ENCODE measurements at places on chromosomes 1 and 21. TPM values are rescaled to one million over a fixed set of nuclear protein-coding genes. Genes with fewer than 3 reads are reported as not detected.

Gene SPRR5
- total RNA-seq, result not detected

- no peak overlapping the region for H3K4me3 ChIP-seq
- peak; percentile 17 for DNase-seq
- H3K36me3 ChIP-seq, result no peaks in the 10 kb centered on the region
- no peaks in the 10 kb centered on the region for H3K27me3 ChIP-seq
Measured at GRCh38 chr1:230277201-230278025, 148.7 kb downstream of the PGBD5 start.

DNA sequence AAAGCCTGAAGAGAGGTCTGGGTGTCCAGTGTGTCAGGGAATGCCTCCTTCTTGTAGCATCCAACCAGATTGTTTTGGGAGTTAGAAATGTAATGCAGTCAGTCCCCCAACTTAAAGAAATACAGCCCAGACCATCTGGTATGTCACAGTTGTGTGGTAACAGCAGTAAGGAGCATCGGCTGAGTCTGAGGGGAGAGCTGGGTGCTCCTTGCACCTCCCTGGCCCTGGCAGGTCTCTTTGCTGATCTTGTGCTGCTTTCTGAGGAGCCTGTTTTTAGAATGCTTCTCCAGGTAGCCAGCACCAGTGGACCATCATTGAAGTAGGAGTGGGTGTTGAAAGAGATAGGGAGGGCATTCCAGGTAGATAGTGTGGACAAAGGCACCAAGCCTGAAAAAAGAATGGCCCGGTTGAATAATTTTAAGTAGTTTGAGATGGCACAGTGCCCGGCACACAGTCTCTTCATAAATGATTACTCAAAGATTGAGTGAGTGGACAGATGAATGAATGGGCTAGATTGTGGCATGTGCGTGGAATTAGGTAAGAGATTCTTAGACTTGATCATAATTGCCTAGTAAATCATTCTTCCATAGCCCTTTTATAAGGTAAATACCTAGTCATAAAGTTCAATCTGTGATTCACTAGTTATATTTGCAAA is 46.5 kb downstream of the LAMC1 start:
- DNase-seq, result no peak
- no peak overlapping the region for H3K4me3 ChIP-seq
- no peak overlapping the region for H3K27ac ChIP-seq
- no peaks in the 10 kb centered on the region for H3K36me3 ChIP-seq
- H3K4me1 ChIP-seq, result no peaks in the 10 kb centered on the region

DNA sequence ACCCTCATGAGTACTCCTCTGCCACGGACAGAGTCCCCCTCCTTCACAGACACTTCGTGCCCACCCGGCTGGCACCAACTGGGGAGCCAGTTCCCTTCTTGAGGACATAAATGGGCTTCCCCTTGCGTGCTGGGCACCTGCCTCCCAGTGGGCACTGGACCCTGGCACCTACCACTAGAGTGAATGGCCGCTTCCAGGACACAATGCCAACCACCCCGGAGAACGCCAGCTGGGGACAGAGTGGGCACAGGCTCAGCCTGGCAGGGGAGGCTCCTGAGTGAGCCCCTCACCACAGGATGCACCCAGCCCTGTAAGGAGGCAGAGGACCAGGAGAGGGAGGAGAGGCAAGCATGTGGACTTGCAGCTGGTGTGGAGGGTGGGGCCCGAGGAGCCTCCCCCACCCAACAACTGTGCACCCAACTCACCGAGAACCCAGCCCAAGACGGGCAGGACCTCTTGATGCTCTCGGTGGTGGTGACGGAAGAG is 1.0 kb downstream of the ENTREP3 start:
- no peak overlapping the region for H3K27ac ChIP-seq
- H3K27me3 ChIP-seq, result no peaks in the 10 kb centered on the region
- H3K4me1 ChIP-seq, result peaks cover 37% of the 10 kb centered on the region
- no peak overlapping the region for H3K4me3 ChIP-seq
- no peak for DNase-seq

GRCh38 chr1:230366504-230366915 is 59.6 kb downstream of the PGBD5 start:
- no peaks in the 10 kb centered on the region for H3K4me1 ChIP-seq
- no peak overlapping the region for H3K4me3 ChIP-seq
- no peak overlapping the region for H3K27ac ChIP-seq
- no peaks in the 10 kb centered on the region for H3K27me3 ChIP-seq

DNA sequence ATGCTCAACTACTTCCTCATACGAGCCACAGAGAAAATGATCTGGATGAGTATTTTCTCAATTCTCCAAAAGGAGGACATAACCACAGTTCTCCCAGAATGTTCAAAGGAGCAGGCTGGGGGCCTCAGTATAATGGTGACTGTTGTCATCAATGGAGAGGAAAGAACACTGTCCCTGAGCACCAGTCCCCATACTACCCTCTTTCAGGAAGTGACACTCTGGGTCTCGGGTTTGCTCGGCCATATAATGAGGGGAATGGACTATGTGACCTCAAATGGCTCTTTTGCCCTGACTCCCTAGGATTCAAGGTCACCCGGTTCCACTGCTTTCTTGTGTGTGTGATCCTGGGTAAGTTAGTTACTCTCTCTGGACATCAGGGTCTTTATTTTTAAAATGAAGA is 22.8 kb downstream of the SLC9A1 start:
- H3K4me3 ChIP-seq, result no peak overlapping the region
- no peak for DNase-seq
- no peaks in the 10 kb centered on the region for H3K27me3 ChIP-seq
- H3K27ac ChIP-seq, result no peak overlapping the region
- peaks cover 6% of the 10 kb centered on the region for H3K36me3 ChIP-seq

DNA sequence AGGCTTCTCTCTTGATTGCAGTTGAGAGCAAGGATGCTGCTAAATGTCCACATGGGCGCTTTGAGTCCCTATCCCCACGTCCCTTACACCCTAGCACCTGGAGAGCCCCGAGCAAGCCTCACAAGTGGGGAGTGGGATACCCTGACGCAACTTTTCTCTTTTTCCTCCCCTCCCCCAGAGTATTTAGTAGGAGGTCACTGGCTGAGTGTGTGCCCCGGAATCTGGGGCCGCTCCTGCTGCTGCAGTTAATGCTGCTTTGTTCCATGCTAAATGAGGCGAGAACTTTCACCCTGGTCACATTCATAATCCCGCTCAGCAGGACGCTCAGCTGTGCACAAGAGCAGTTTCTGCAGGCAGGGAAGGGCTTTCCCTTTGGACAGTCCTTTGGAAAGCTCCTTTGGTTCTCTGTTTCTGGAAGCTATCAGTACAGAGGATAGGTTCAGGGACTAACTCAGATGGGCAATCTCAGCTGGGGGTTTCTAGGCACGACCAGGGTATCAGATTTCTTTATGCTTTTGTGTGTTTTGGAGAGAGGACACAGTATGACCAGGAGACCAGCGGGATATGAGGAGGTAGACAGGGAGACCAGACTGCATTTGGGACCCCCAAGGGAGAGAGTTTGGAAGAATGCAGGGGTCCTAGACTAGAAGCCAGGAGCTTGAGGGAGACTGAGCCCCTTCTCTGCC is 75.9 kb downstream of the NOS1AP start:
- H3K27ac ChIP-seq, result no peak overlapping the region
- no peaks in the 10 kb centered on the region for H3K4me1 ChIP-seq
- no peaks in the 10 kb centered on the region for H3K36me3 ChIP-seq
- H3K27me3 ChIP-seq, result peaks cover 12% of the 10 kb centered on the region
- H3K4me3 ChIP-seq, result no peak overlapping the region
- no peak for DNase-seq

DNA sequence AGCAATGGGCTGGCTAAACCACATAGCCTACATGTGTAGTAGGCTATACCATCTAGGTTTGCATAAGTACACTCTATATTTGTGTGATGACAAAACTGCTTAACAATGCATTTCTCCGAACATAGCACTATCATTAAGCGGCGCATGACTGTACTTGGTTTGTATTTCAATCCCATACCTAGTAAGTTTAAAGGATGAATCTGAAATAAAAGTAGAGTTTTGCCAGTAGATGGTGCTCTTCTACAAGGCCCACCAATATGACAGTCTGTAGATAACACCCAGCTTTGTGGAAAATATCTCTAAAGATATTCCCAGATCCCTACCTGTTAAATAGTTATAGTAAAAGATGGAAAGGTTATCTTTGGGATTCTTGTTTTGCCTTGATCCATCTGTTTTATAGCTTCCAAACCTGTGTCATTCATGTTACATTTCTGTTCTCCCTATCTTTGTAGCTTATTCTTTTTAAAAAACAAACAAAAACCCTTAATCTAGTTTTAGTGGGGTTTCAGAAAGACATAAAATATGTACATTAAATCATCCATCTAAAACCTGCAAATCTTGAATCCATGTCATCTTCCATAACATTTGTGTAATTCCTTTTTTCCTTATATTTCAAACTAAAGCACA is 33.9 kb upstream of the ASPM start:
- no peaks in the 10 kb centered on the region for H3K27me3 ChIP-seq
- no peak overlapping the region for H3K4me3 ChIP-seq
- no peak overlapping the region for H3K27ac ChIP-seq

DNA sequence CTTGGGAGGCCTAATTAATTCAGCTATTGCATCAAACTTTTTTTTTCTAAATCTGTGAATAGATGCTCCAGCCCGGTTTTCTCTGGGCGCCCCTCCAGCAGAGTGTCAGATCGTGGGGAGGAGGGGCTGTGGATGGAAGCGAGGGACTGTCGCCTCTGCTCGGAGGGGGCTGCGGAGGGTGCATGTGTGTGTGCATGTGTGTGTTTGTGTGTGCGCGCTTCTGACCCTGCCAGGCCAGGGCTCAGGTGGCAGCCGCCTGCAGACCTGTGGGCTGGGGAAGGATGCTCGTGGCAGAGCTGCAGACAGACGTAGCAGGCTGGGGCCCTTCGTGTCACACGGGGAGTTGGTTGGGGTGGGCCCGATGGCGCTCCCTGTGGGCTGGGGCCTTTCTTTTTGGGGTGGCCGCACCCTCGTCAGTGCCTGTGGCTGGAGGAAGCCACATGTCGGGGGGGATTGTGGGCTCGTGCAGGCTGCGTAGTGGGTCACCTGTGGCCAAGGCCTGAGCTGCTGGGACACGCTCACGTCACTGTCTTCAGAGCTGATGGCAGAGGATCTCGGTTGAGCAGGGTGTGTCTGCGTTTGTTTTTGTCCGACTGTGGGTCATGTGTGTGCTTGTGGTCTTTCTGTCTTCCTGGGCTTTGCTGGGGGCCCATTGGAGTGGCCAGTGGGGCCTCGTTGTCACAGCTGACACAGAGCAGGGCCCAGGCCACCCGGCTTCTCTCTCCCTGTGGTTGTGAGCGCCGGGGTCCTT is 2.8 kb downstream of the SKI start:
- H3K36me3 ChIP-seq, result no peaks in the 10 kb centered on the region
- H3K4me1 ChIP-seq, result peaks cover 80% of the 10 kb centered on the region
- peak overlapping the region; percentile 84 for H3K4me3 ChIP-seq

- H3K36me3 ChIP-seq, result no peaks in the 10 kb centered on the region
- H3K4me3 ChIP-seq, result peak overlapping the region; percentile 54
- peaks cover 45% of the 10 kb centered on the region for H3K27me3 ChIP-seq
- H3K4me1 ChIP-seq, result peaks cover 31% of the 10 kb centered on the region
- H3K27ac ChIP-seq, result no peak overlapping the region
Measured at GRCh38 chr1:156419854-156420204, 50.8 kb downstream of the RHBG start.
